ENCODE measurements at places on chromosomes 3 and 15. TPM values are rescaled to one million over a fixed set of nuclear protein-coding genes. Genes with fewer than 3 reads are reported as not detected.

Gene CHRNB4
- 0.88 TPM for total RNA-seq

Gene LYZL4
- not detected for total RNA-seq

Gene GCSAM
- not detected for total RNA-seq

Gene CTXN2
- 0.04 TPM for total RNA-seq

Gene TERB2
- not detected for total RNA-seq
